ENCODE measurements at places on chromosomes 16 and 17. TPM values are rescaled to one million over a fixed set of nuclear protein-coding genes. Genes with fewer than 3 reads are reported as not detected.

ABCC6 gene
- 42.5 TPM for total RNA-seq

CFAP119 gene
- total RNA-seq = 5.5 TPM

TPSG1 gene
- total RNA-seq = 2.3 TPM

CDH3 gene
- total RNA-seq = 9.6 TPM

ACBD4 gene
- total RNA-seq = 16.3 TPM

HSPB9 gene
- total RNA-seq = not detected

PRR11 gene
- total RNA-seq = 2.4 TPM

C17orf100 gene
- total RNA-seq = 1.3 TPM

- peaks cover 5% of the 10 kb centered on the region for H3K36me3 ChIP-seq
- H3K27ac ChIP-seq = no peak within 1 kb of the TSS
- peaks cover 13% of the 10 kb centered on the region for H3K4me1 ChIP-seq
- H3K27me3 ChIP-seq = no peaks in the 10 kb centered on the region
Observed at GRCh38 chr17:35731239-35731916, at the start of gene RASL10B. RASL10B (plus strand) TSS chr17:35731639; CDS start chr17:35735185, 3,546 bp downstream.

GRCh38 chr17:36937959-36938565, 787 bp downstream of the LHX1 start:
- peaks cover 63% of the 10 kb centered on the region for H3K4me1 ChIP-seq
- H3K4me3 ChIP-seq = no peak overlapping the region
- no peaks in the 10 kb centered on the region for H3K36me3 ChIP-seq
- peaks cover 100% of the 10 kb centered on the region for H3K27me3 ChIP-seq

- no peaks in the 10 kb centered on the region for H3K36me3 ChIP-seq
- no peak for DNase-seq
- no peaks in the 10 kb centered on the region for H3K27me3 ChIP-seq
- H3K4me1 ChIP-seq = peaks cover 49% of the 10 kb centered on the region
- peak overlapping the region; percentile 93 for H3K27ac ChIP-seq
- no peak overlapping the region for H3K4me3 ChIP-seq
Observed at GRCh38 chr17:81339191-81339533, 44.1 kb upstream of the SLC38A10 start.

DNA sequence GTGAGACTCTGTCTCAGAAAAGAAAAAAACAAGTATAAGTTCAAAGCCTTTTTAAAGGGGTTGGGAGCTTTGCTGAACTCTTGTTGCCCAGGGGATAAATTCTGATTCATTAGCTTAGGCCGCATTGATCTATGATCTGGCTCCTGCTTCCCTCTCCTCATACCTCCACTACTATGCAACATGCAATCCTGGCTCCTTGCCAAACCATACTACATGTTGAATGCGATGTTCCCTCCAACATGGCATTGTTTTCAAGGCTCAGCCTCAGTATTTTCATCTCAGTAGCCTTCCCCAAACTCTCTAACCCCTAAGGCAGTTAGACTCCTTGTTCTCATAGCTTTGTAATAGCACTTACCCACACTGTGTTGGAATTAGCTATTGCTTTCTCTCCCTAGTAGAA, 6.2 kb downstream of the REXO5 start:
- H3K4me1 ChIP-seq = no peaks in the 10 kb centered on the region
- no peaks in the 10 kb centered on the region for H3K27me3 ChIP-seq
- no peaks in the 10 kb centered on the region for H3K36me3 ChIP-seq
- H3K4me3 ChIP-seq = no peak overlapping the region
- DNase-seq = no peak
- H3K27ac ChIP-seq = no peak overlapping the region

GRCh38 chr17:17359271-17359670, 56.1 kb downstream of the NT5M start:
- no peaks in the 10 kb centered on the region for H3K27me3 ChIP-seq
- no peak overlapping the region for H3K27ac ChIP-seq
- peak; percentile 3 for DNase-seq
- peaks cover 13% of the 10 kb centered on the region for H3K4me1 ChIP-seq
